ENCODE measurements at places on chromosomes 16 and 17. TPM values are rescaled to one million over a fixed set of nuclear protein-coding genes. Genes with fewer than 3 reads are reported as not detected.

- no peak for DNase-seq
These were observed 4.4 kb upstream of the PRR35 start for GRCh38 chr16:555528-556473.

- DNase-seq = no peak
These were observed 14.6 kb upstream of the CIBAR2 start for GRCh38 chr16:85126705-85127378.

DNA sequence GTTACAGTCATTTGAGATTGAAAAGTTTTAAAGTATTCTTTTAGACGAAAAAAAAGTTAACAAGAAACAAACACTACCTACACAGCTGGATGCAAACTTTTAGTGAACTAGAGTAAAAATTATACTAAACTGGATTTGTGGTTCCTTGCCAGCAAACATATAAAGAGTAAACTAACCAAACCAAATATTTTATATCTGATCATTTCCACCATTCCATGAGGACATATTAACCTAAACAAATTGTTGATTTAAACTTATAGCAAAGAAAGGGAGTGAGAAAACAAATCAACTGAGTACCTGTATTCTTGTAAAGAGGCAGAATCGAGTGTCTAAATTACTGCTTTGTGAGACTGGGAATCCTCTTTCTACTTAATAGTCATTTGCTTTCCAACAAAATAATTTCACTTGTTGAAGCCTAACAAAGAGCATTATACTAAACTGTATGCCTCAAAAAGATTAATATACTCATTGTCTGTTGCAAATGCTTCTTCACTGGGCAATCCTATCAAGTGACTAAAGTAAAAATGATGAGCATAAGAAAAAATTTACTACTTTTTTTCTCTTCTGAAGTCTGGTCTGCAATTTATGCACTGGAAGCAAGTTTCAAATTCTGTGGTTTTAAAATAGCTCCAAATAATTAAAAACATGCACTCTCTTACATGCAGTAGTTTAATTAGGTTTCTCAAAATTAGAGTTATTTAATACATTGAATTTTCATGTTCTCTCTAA, 37.5 kb downstream of the AKAP10 start:
- DNase-seq = no peak

DNA sequence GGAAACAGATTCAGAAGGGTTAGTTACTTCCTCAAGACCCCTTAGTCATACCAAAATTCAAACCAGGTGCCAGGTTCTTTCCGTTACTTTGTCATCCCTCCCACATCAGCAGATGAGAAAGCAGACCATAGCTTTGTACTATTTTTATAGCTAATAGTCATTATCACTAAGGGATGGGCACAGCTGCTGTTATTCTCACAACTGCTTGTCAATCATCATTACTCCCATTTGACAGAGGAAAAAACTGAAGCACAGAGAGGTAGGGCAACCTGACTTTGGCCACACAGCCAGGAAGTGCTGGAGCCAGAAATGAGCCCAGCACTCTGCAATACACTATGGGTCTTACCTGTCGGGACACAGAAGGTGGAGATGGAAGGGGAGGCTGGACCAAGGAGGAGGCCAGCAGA, 30.0 kb downstream of the TEKT5 start:
- no peak for DNase-seq

DNA sequence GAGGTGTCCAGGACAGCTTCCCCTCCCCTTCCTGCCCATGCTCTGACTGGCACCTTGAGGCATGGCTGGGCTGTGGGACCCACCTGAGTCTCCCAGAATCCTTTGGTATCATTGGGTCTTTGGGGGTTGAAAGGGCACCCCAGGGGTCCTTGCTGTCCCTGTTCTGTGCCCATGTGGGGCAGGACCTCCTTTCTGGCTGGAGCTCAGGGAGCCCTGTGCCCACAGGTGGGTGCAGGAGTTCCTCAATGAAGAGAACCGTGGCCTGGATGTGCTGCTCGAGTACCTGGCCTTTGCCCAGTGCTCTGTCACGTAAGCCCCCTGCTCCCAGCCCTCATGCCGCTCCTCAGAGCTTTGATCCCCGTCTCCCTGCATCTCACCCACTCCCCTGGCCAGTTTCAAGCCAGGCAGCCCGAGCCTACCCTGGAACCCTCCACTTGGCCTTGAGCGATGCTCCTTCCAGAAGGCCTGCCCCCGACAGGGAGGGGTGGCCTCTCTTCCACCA, 11.8 kb downstream of the FMNL1 start:
- DNase-seq = peak; percentile 50

GRCh38 chr17:51650202-51650601, 389.9 kb downstream of the UTP18 start:
- no peak for DNase-seq

DNA sequence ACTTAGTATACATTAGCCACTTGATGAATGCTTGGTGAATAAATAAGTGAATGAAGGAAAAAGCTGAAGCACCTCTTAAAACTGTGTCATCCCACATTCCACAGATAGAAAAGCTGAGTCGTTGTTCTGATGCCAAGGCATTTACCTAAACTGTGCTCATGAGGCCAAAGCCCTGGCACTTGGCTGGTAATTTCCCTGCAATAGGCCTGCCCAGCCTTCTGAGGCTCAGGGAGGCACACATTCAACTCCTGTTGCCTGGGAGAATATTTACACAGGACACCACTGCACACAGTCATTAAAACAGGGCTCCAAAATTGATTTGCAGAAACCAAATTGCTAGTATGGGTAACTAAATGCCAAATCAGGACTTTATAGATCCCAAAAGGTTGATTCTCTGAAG, 333.0 kb upstream of the C16orf82 start:
- no peak for DNase-seq

- peak; percentile 78 for DNase-seq
These were observed 18.6 kb downstream of the NOD2 start for GRCh38 chr16:50711862-50712559.

DNA sequence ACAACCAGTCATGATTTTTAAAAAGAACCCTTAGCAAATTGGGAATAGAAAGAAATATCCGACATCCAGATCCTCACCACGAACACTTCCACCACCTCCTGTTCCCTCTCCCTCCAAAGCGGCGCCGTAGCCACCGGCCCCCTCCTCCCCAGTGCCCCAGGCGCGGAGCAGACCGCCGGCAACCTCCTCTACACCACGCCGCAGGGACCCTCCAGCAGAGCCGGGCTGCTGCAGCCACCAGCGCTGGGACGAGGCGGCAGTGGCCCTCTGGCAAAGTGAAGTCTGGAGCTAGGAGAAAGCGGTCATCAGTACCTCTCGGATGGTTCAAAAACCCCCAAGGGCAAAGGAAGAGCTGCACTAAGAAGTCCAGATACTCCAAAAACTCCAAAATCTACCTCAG, 41.4 kb upstream of the SLFN13 start:
- no peak for DNase-seq

The ITGAD gene
- not detected for total RNA-seq
